ENCODE measurements at places on chromosomes 7 and 10.

DNA sequence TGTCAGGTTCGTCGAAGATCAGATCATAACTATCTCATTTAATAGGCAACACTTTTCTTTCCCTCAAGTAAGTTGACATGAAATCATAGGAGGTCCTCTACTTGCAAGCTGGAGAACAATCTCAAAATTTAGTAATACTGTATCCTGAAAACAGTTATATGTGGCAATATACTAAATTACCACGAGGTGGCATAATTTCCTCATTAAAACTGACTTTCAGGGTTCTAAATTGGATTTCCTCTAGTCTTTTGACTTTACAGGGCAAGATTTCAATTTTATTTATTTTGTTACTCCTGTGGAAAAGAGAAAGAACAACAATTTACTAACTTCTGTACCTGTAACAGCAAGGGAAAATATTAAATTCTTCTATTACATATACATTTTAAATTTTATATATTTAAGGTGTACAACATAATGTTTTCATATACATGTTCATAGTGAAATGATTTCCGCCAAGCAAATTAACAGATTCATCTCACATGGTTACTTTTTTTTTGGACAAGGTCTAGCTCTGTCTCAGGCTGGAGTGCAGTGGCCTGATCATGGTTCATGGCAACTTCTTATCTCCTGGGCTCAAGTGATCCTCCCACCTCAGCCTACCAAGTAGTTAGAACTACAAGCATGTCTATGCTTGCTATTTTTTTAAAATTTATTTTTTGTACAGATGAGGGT is 53.4 kb upstream of the CYP2C18 start:
- no peak for DNase-seq

GRCh38 chr7:31029251-31030042 is 22.7 kb upstream of the ADCYAP1R1 start:
- DNase-seq, result no peak

GRCh38 chr10:98416606-98417388 is 1.8 kb upstream of the PYROXD2 start:
- DNase-seq, result no peak

GRCh38 chr10:31697271-31698180 is 231.1 kb downstream of the ARHGAP12 start:
- no peak for DNase-seq

- DNase-seq, result no peak
These were observed 74.5 kb upstream of the PRKCQ start for GRCh38 chr10:6654571-6654970.

DNA sequence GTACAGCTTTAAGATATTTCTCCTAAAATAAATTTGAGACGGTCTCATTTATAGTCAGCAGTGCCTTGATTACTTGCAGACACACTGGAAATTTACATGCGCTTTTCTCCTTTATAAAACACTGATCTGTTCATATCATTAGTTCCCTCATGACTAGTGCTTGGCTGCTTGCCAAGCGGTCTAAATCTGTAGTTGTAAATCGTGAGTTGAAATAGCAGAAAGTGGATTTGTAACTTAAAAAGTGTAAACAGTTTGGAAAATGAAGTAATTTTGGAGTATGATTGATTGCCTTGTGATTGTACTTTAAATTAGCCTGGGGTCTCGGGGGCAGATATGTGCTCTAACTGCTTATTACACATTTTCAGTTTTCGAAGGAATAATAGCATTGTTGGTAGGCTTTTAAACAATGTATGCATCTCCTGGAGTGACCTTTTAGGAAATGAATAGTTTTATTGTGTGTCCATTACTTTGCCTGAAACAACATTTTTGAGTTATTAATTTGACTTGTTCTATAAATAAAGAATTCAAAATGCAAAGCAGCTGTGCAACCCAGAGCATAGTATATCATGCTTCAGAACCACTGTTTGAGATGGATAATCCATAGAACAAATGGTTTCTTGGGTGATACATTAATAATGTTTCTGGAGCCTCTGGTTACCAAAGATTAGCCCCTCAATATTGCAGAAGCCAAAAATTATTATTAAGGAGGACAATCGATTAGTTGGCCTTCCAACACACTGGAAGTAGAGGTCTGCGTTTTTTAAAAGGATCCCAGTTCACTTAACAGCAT is 73.3 kb downstream of the ARID5B start:
- DNase-seq, result no peak

GRCh38 chr7:99468336-99468918 is 2.5 kb upstream of the ATP5MF start:
- no peak for DNase-seq

DNA sequence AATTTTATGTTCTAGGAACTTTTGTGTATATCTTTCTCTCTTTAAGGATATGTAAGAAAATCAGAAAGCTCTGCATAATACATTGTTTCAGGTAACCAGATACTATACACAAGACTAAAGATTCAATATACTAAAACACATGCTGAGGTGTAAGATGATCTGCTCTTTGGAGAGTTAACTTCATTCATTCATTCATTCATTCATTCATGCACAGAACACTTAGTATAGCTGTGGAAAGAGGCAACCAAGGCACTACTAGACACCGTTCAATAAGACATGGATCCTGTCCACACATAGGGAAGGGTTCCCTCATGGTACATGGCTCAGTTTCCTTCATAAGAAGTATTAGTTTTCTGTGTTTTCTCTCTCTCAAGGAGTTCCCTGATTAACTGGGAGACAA is 207.6 kb upstream of the AOAH start:
- no peak for DNase-seq

DNA sequence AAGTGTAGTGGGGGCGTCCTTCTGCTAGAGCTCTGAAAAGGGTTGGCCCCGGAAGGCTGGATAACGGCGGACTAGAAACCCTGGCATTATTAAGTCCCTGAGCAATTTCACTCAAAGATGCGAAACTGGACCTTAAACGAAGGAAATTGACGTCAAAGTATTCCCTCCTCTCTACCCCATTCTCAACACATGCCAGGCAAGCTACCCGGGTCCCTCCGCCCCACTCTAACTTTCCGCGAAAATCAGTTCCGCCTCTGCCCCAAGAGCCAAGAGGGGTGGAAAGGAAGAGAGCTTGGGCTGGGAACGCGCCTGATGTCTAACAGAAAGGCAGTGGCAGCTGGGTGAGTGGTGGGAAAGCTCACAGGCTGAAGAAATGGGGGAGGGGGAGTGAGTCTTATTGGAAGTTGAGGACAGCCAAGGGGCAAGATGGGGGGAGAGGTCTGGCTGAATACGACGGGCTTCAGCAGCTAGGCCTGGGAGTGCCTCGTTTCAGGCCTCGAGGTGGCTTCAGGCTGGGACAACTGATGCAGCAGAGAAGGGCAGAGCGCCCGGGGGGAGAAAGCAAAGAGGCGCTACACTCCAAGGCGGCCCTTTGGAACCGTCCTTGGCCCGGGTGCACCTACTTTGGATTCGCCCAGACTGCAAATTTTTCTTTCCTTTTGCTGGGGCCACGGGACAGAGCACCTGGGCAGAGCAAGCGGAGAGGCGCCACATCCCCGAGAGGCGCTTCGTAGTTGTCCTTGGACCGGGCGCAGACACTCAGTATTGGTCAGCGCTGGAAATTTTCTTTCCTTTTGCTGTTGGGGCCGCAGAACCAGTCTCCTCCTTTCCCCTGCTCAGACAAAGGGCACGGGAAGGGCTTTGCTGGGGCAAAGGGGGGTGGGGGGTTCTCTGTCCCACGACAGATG is 2.0 kb upstream of the FEZF1 start:
- no peak for DNase-seq

- DNase-seq, result no peak
These were observed 69.9 kb downstream of the SYPL1 start for GRCh38 chr7:106042196-106042611.

- no peak for DNase-seq
These were observed 16.7 kb downstream of the STN1 start for GRCh38 chr10:103901299-103901698.

DNA sequence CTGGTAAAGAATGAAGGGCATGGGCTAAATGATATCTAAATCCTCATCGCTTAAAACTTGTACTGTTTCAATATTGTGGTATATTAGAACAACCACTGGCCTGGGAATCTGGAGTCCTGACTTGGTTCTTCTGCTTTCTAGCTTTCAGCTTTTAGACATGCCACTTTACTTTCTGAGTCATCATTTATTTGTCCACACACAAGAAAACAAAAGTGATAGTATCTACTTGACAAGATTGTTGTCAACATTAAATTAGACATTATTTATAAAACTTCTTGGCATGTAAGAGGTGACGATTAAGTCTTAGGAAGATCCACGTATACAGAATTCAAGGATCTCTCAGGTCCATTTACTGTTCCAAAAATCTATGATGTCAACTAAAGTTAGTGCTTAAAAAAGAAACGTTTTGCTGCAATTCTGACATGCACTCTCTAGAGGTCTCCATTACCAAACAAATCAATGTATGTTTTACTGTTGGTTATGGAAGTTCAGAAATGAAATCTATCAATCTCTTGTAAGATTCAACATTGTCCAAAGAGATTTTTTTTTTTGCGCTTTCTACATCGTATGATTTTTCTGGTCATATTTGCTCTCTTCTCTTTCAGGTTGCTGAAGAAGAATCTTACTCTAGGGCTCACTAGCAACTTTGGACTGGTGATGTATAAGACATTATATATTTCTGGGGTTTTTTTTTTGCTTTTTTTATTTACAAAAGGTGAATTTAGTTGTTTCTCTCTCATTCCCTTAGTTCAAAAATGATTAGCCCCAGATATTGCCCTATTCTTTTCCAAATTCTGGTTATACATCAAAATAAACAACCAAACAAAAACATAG is 53.6 kb upstream of the DYNC1I1 start:
- no peak for DNase-seq

GRCh38 chr7:65955718-65956117 is 26.3 kb downstream of the GUSB start:
- no peak for DNase-seq

GRCh38 chr10:103433858-103434257 is 18.3 kb downstream of the CALHM2 start:
- no peak for DNase-seq

GRCh38 chr7:75611557-75612178 is 119.5 kb downstream of the SPDYE5 start:
- DNase-seq, result no peak

DNA sequence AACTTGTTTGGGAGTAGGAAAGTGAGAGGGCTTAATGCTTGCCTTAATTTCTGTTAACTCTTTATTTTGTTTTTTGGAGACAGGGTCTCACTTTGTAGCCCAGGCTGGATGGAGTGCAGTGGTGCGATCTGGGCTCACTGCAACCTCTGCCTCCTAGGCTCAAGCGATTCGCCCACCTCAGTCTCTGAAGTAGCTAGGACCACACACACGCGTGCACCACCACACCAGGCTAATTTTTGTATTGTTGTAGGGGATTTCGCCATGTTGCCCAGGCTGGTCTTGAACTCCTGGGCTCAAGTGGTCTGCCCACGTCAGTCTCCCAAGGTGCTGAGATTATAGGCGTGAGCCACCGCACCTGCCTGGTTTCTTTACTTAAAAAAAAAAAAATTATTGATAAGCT is 1.9 kb downstream of the PPP2R2D start:
- DNase-seq, result no peak

GRCh38 chr7:88546808-88547207 is 212.7 kb upstream of the ZNF804B start:
- no peak for DNase-seq

DNA sequence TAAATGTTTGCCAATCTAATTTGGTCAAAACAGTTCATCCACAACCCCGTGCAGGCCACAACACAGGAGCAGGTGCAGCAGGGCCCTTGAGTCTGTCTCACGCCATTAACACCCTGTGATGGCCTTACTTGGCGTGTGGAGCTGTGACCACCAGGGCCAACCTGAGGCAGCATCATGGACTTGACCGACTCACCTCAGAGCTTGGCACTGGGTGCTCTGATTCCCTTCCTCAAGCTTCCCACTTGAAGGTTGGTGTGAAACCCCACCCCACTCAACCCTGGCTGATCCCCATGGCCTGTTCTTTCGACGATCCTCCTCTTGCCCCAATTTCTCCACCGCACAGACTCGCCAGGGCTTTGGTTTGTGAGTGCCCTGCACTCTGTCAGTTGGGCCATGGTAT is 623.1 kb downstream of the PTPRN2 start:
- DNase-seq, result no peak

GRCh38 chr10:71295641-71296040 is 23.4 kb upstream of the SLC29A3 start:
- no peak for DNase-seq

GRCh38 chr10:35040760-35041501 is 49.2 kb downstream of the CUL2 start:
- no peak for DNase-seq

- no peak for DNase-seq
These were observed 213.2 kb upstream of the MDFIC start for GRCh38 chr7:114708646-114709045.

GRCh38 chr7:65448816-65449504 is 75.3 kb downstream of the ZNF92 start:
- no peak for DNase-seq

DNA sequence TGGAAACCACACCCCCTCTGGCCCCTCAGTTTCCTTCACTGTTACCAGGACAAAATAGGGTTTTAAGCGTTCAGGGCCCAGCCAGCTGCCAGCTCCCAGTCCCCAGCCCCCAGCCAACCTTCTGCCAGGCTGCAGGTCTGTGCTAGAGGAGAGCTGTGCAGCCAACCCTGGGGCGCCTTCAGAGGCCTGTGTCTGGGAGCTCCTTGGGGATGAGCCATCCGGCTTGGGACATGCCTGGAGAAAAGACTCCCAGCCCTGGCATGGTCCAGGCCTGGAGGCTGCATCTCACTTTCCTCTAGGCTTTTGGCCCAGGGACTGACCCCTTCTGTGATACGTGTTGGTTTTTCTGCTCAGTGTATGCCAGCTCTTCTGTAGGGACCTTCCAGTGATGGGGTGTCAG is 487.6 kb upstream of the MGMT start:
- DNase-seq, result no peak

DNA sequence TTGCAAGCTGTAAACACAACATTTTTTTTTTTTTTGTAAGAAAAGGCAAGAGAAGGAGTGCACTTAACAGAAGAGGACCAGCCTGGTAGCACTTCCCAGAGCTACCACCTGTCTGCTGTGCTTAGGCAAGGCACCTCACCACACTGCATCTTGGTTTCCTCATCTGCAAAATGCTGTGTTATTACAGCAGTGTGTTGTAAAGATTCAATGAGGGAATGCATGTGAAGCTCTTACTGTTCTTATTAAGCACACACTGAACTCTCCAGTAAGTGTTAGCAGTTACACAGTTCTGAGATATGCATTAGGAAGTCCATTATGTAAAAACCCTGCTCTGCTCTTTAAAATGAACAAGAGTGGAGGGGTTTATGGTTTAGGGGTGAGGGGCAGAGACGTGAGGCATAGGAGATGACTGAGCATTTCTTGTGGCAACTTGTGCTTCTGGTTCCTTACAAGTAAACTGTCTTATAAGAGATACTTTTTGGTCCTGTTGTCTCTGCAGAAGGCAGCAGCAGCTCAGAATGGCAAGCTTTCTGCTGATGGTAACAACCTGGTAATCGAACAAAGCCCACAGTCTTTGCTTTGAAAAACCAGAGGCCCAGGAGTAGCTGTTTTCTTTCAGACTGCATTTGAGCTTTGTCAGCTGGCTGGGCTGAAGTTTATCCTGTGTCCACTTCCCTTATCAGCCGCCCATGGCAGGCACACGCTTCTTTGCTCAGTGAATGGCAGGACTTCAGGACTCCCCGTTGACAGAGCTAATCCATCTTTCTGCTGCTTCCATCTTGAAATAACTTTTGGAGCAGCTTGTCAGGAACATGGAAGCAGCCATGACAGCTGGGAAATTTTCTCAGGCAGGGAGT is 98.8 kb upstream of the BMPER start:
- DNase-seq, result no peak

Data from stimulated activated CD8-positive, alpha-beta memory T cell treated with anti-CD3 and anti-CD28 coated beads, Interleukin-7, amount 100 ng/mL, for 1 hour (primary cell).